Left cardiac atrium (tissue), 4 donors: ENCODE measurements at places on chromosomes 3 and 15. TPM values are rescaled to one million over a fixed set of nuclear protein-coding genes. Genes with fewer than 3 reads are reported as not detected.
A peak's percentile ranks its signal among the peaks of the same experiment; 100 is the strongest.

DNA sequence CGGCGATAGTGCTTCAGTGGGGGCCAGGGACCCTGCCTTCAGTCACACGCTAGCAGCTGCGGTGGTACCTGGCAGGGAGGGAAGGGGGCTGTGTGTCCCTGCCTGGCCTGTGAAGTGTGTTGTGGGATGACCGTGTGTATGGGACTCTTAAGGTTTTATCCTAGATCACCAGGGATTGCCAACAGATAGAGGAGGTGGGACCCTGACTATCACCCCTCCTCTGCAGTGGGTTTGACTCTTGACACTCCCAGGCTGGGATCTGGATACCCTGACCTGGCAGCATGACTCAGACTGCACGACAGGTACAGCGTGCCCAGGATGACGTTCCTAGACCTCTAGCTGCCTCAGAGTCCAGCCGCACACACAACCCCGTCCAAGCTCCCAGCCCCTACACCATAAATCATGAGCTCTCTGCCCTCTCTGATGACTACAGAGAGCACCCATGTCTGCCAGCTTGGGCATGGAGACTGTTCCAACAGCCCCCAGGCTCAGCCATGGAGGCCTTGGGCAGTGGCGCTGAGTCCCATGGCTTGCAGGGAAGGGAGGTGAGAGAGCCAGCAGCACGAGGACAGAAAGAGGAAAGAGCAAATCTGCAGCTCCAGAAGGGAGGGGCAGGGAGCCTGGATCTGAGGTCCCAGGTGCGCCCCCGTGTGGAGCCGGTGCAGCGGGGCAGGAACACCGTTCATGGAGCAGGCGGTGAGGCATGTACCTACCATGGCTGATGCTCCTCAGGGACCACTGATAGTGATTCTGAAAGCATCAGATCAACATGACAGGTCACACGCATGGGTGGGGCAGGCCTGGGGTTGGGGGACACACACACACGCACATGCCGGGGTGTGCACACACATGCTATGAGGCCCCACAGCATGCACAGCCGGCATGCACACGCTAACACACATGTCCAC lies 71.0 kb downstream of the ADAMTS7 start:
- DNase-seq = no peak

Gene CFAP44
- total RNA-seq = 3.2 TPM

GRCh38 chr3:128634075-128634611 lies 16.5 kb downstream of the RPN1 start:
- DNase-seq = no peak

- peak; percentile 73 for DNase-seq
These were observed 44.6 kb downstream of the SH3BP5 start for GRCh38 chr3:15287565-15288330.

Gene RTP4
- 2.1 TPM for total RNA-seq

DNA sequence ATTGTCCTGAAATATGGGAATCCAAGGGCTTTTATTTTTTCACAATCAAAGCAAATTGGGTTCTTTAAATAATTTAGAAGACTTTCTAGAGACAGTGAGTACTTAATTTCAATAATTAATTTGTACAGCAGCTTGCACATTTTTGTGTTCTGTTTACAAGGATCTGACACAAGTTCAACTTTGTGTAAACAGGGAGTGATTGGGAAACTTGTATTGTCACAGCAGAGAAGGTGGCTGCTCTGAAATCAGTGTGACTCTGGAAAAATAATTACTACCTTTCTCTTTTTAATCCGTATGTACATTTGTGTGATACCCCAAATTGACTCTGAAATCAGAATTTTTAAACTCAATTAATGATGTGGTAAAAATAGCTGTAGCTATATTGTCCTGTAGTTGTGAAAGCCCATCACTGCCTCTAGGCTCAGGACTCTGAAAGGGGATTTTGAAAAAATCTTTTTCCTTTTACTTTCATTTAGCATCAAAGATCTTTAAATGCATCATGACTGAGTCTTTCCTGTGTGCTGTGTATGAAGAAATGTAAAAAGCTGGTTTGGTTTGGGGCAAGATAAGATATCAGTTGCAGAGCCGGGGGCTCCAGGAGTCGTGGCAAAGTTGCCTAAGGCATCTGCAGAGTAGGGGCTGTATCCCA lies 45.1 kb downstream of the MFSD1 start:
- DNase-seq = no peak

GRCh38 chr3:96294143-96294542 lies 520.3 kb upstream of the EPHA6 start:
- no peak for DNase-seq

GRCh38 chr3:146585156-146585555 lies 20.0 kb downstream of the PLSCR5 start:
- no peak for DNase-seq

Gene RTP3
- not detected for total RNA-seq

DNA sequence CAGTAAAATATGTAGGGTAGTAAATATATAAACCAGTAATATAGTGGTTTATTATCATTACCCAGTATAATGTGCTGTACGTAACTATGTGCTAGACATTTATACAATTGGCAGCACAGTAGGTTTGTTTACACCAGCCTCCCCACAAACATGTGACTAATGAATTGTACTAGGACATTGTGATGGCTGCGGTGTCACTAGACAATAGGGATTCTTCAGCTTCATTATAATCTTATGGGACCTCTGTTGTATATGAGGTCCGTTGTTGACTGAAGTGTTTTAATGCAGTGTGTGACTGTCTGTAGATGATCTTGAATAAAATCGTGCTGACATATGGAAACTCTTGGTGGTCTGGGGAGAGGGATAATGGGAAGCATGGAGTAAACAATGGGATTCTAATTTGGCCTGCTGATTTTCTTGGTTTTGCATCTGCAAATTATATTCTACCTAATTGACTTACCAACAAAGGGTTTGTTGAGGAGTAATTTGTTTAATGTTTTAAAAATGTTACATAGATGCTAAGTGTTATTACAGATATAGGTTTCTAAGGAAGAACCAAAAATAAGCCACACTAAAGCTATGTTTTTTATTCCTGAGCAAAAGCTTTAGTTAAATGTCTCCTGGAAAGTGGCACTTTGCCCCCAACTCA lies 496.5 kb upstream of the TBL1XR1 start:
- DNase-seq = no peak

DNA sequence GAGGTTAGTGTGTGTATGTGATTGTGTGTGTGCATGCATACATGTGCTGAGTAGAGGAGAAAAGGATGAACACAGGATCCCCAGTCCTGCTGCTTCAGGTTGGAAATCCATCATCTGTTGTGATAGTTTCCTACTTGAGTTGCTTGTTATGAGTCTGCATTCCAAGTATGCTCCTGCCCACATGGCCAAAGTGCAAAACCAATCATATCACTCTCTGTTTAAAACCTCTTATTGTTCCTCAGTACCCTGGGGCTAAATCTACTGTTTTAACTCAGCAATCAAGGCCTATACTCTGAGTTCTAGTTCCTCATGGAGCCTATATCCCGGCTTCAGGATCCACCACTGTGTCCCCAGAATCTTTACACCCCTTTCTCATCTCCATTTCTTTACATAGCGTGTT lies 139.9 kb upstream of the TLE3 start:
- DNase-seq = no peak

Gene RNF111
- total RNA-seq = 24.7 TPM

GRCh38 chr3:195172039-195172684 lies 98.8 kb downstream of the XXYLT1 start:
- no peak for DNase-seq

- no peak for DNase-seq
These were observed 27.4 kb upstream of the PLSCR2 start for GRCh38 chr3:146496726-146497125.
